ENCODE measurements at places on chromosomes 1 and 21.

DNA sequence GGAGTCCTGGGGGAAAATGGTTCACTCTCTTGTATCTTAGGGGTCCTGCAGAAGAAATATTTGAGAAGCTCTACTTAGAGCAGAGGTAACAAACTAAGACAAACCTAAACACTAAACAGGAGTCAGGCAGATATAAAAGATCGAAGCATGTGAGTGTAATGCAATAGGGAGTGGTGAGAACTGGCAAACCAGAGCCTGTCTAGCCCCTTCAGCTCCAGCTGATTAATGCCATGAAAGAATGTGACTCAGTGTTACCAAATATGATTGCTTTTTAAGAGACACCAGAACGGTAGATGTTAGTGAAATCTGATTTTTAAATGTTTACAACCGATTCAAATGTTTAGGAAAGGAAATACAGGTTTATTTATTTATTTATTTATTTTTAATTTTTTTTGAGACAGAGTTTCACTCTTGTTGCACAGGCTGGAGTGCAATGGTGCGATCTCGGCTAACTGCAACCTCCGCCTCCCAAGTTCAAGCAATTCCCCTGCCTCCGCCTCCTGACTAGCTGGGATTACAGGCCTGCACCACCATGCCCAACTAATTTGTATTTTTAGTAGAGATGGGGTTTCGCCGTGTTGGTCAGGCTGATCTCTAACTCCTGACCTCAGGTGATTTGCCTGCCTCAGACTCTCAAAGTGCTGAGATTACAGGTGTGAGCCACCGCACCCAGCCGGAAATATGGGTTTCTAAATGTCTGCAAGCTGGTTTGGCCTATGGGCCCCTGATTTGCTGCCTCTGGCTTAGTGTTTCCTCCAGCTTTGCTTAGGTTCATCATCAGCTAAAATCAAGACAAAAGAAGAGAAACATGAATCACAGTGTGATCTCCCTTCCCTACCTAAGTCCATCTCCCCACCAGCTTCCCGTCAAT, 12.2 kb downstream of the TXNIP start:
- DNase-seq, result no peak

GRCh38 chr1:1427820-1428148, 6.7 kb upstream of the ANKRD65 start:
- no peak for DNase-seq

DNA sequence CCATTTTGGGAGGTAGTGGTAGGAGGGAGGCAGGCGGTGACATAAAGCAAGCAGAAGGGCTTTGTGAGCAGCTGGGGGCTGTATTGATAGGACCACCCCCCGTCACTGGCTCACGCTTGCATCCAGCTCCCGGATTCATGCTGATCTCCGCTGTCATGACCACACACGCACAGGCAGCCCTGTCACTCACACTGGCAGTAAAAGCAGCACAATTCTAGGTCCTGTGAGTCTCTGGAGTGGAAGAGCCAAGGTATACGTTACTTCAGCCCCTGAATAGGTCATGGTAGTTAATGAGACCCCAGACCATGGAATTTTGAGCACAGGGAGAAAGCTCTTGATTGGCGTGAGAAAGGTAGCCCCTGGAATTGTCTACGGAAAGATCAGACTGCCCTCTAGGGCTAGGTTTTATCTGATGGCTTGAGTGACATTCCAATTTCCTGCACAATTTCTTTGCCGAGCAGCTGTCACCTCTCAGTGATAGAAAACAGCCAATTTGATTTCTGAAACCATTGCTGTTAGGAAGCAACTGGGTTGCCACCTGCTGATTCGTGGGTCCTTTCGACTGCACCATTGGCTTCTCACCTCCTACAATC, 5.4 kb downstream of the OR2B11 start:
- no peak for DNase-seq

GRCh38 chr1:116448785-116449385, 75.8 kb downstream of the ATP1A1 start:
- DNase-seq, result peak; percentile 13

- no peak for DNase-seq
These were observed 115.7 kb upstream of the HIVEP3 start for GRCh38 chr1:42034426-42034825.

- DNase-seq, result no peak
These were observed 19.9 kb upstream of the KIF14 start for GRCh38 chr1:200640373-200640962.

GRCh38 chr1:159900086-159900680, at the start of gene CFAP45:
TSS of gene CFAP45 (minus strand) at chr1:159900165. CDS start at chr1:159900098, 67 bp downstream.
- DNase-seq, result peak; percentile 67

DNA sequence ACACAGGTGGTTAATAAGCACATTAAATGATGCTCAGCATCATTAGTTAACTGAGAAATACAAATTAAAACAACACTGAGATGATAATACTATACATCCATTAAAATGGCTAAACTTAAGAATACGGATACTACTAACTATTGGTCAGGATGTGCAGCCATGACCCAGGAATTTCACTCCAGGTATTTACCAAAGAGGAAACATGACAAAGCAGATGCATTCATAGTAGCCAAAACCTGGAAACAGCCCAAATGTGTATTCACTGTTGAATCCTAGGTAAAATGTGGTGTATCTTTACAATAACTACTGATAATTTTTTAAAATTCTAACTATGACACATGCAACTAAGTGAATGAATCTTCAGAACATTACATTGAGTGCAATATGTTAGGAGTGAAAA, 73.0 kb downstream of the PTPRC start:
- DNase-seq, result no peak

- DNase-seq, result peak; percentile 63
These were observed 93.0 kb downstream of the DYRK1A start for GRCh38 chr21:37459575-37459974.

DNA sequence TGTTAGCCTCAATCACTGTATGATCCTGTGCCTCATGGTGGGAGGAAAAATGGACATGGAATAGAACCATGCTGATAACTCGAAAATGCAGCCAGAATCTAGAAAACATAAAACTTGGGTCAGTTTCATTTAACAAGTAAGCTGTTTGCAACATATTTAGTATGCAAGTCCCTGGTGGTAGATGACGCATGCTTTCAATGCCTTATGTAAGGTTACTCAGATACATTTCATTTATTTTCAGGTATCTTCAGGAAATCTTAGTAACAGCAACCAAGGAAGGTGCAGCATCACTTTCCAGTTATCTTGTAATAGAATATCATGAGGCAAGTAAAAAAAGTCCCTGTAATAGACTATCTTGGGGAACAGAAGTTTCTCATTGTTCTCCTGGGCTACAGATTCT, 92.9 kb downstream of the RYR2 start:
- DNase-seq, result no peak

- no peak for DNase-seq
These were observed 34.4 kb downstream of the ALPL start for GRCh38 chr1:21543598-21543997.

DNA sequence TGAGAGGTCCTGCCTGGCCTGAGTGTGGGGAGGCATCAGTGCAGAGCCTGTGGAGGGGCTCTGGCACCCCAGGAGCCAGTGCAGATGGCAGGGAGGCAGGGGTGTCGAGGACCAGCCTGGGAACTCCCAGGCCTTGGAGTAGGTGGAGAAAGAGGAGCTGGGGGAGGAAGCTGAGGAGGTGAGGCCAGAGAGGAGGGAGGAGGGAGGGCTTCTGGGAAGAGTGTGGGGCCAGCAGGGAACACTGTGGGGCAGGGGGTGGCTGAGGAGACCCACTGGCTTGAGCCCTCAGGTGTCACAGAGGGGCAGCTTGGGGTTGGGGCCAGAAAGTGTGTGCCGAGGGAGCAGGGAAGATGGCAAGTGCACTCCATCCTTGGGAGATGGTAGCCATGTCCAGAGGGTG, 3.8 kb downstream of the COQ8A start:
- DNase-seq, result no peak

DNA sequence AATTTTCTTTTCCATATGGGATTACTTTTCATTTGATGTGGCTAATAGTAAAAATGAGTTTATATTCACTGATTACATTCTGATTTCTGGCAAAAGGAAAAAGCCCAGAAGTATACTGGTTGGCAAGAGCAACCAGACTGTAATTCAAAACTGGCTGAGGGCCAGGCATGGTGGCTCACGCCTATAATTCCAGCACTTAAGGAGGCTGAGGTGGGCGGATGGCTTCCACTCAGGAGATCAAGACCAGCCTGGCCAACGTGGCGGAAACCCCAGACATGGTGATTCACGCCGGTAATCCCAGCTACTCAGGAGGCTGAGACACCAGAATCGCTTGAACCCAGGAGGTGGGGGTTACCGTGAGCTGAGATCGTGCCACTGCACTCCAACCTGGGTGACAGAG, 14.5 kb downstream of the SYT11 start:
- DNase-seq, result peak; percentile 35

DNA sequence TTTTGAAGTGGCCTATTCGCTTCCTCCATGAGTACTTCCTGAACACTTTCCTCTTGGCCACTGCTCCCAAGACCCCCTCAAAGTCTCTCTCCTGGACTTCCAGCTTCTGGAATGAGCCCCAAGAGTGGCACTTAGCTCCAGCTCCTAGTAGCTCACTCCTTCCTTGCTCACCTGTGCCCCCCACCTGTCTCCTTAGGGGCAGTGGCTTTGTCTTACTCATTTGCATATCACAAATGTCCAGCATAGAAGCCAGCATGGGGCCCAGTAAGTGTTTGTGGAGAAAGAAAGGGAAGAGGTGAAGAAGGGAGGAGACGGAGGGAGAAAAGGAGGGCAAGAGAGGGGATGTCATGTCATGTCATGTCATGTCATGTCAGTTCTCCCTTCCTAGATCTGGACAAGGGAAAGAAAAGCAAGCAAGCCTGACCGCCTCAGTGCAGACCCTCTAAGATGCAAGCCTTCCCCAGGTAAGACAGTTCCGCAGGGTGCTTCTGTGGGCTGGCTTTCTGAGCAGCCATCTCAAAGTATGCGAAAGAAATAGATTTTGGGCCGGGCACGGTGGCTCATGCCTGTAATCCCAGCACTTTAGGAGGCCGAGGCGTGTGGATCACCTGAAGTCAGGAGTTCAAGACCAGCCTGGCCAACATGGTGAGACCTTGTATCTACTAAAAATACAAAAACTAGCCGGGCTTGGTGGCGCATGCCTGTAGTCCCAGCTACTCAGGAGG, 6.9 kb upstream of the MX1 start:
- DNase-seq, result no peak

- DNase-seq, result peak; percentile 63
These were observed 12.9 kb upstream of the RNU1-4 start for GRCh38 chr1:16727190-16728111.

GRCh38 chr1:183148599-183148998, 37.5 kb upstream of the LAMC2 start:
- no peak for DNase-seq

DNA sequence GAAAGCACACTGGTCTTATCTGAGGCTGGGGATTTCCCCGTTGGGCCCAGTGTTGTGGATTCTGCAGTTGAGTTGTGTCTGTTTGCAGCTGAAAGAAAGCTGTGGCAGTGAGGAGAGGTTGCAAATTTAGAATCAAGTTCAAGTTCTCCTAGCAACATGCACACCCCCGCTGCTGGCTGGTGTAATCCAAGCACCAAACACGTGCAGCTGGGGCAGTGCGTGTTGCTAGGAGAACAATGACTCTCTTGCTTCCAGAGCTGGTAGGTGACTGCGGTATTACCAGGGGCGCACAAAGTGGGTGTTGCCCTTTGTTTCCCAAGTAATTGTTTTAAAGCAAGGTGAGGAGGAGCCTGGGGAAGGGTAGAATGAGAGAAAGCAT, 91.5 kb downstream of the IER5 start:
- DNase-seq, result peak; percentile 39

DNA sequence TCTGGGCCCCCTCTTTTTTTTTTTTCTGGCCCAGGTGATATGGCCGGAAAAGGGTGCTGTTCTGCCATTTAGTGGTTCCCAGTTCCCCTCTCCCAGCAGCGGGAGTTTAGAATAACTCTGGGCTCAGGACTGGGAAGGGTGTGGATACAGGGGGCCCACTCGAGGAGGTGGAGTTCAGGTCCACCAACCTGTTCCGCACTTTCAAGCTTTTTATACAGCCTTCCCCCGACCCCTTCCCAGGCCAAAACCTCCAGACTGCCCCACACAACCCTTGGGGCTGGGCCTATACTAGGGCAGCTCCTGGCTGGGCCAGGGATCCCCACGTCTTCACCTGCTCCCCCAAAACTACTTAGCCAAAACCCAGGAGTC, 402 bp downstream of the PLEKHG5 start:
- no peak for DNase-seq

- DNase-seq, result no peak
These were observed 1.9 kb downstream of the CNN3 start for GRCh38 chr1:94925004-94925403.

DNA sequence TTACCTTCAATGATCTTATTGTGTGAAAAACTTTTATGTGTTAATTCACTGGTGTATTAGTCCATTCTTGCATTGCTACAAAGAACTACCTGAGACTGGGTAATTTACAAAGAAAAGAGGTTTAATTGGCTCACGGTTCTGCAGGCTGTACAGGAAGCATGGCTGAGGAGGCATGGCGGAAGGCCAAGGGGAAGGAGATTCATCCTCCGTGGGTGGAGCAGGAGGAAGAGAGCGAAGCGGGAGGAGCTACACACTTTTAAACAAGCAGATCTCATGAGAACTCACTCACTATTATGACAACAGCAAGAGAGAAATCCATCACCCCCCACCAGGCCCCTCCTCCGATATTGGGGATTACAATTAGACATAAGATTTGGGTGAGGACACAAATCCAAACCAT, 44.2 kb upstream of the RGS7 start:
- DNase-seq, result no peak

GRCh38 chr1:108011295-108011694, 46.3 kb upstream of the VAV3 start:
- no peak for DNase-seq

GRCh38 chr1:93815366-93816110, 63.5 kb downstream of the DNTTIP2 start:
- peak; percentile 77 for DNase-seq
